ENCODE measurements at places on chromosomes 2 and 18.
A peak's percentile ranks its signal among the peaks of the same experiment; 100 is the strongest.

- DNase-seq = no peak
These were observed 115.6 kb upstream of the GPC1 start for GRCh38 chr2:240319855-240320203.

GRCh38 chr2:21043744-21044532 lies at the start of gene APOB:
Gene APOB, minus strand, starts transcription at chr2:21044073. Its CDS starts 128 bp downstream, at chr2:21043945.
- DNase-seq = peak; percentile 51

GRCh38 chr2:46297546-46298271 lies 502 bp downstream of the EPAS1 start:
- peak; percentile 56 for DNase-seq

DNA sequence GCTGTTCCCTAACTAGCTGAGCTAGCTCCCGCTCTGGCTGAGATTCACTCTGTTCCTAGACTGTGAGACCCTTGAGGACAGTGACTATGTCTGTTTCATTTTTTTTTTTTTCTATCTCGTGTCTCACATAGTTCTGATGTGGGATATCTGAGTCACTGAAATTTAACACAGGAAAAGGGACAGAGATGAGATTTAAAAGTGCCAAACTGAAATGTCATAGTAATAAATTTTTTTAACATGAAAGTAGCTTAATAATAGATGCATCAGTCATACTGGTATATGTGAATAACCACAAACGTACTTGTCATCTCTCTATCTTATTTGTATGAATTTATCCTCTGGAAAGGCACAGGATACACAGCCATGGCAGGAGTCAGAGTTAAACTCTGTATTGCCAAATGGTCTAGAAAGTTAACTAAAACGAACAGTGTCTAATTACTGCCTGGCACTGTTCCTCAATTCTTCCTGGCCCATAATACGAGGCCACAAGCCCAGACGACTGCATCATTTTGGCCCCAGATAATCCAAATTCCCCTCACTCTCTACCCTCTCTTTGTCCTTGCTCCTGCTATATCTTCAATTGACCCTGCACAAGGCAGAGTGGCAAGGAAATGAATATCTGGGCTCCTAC lies 87.5 kb downstream of the SATB2 start:
- no peak for DNase-seq

- DNase-seq = no peak
These were observed 247.8 kb downstream of the BCL2 start for GRCh38 chr18:63071701-63072141.

DNA sequence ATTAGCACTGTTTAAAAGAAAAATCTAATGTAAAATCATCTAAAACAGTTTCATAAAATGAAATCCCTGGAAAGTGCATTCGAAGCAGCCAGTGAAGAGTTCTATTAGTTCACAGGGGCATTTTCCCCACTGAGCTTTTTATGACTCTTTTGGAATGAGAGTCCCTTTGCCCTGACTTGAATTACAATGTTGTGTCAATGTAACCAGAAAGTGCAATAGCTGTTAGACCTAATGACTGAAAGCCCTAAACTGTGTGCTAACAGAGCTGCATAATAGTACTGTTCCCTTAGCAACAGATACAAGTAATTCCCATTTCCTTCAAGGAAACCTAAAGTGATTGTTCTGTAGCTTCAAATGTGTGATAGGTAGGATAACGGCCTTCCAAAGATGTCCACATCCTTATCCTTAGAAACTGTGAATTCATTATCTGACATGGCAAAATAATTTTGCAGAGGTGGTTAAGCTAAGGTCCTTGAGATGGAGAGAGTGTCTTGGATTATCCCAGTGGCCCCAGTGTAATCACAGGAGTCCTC lies 134.4 kb downstream of the L3MBTL4 start:
- no peak for DNase-seq

- no peak for DNase-seq
These were observed 158.3 kb upstream of the NDUFV2 start for GRCh38 chr18:8943900-8944870.
